Stimulated activated CD8-positive, alpha-beta memory T cell treated with anti-CD3 and anti-CD28 coated beads, Interleukin-2, amount 100 ng/mL, for 48 hours (primary cell): ENCODE measurements at places on chromosomes 2 and 18.

GRCh38 chr2:156242874-156243273 lies 89.6 kb downstream of the NR4A2 start:
- DNase-seq, result no peak

GRCh38 chr2:50726186-50726585 lies 305.7 kb downstream of the NRXN1 start:
- no peak for DNase-seq

GRCh38 chr2:130380096-130380934 lies 24.5 kb downstream of the PTPN18 start:
- DNase-seq, result no peak

GRCh38 chr2:169129703-169130243 lies 60.4 kb downstream of the DHRS9 start:
- DNase-seq, result no peak

DNA sequence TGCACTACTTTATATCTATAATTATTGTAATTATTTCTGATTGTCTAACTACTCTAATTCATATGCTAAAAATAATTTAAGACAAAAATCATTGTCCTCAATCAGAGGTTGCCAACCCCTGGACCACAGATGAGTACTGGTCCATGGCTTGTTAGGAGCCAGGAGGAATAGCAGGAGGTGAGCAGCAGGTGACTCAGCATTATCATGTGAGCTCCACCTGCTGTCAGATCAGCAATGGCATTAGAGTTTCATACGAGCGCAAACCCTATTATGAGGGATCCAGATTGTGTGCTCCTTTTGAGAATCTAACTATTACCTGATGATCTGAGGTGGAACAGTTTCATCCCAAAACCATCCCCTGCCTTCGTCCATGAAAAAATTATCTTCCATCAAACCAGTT lies 1434.4 kb downstream of the LRP1B start:
- DNase-seq, result no peak
